ENCODE measurements at places on chromosomes 7 and 10. TPM values are rescaled to one million over a fixed set of nuclear protein-coding genes. Genes with fewer than 3 reads are reported as not detected.

The NRBF2 gene
- total RNA-seq: 23.9 TPM

The PTPRE gene
- total RNA-seq: 31.6 TPM

The ASB10 gene
- total RNA-seq: not detected

The SH2D4B gene
- not detected for total RNA-seq

The GNG11 gene
- not detected for total RNA-seq

The CALML3 gene
- not detected for total RNA-seq

The SDK1 gene
- 1.9 TPM for total RNA-seq

The GPC2 gene
- total RNA-seq: 5.3 TPM

- H3K4me3 ChIP-seq: no peak overlapping the region
- H3K36me3 ChIP-seq: peaks cover 39% of the 10 kb centered on the region
- H3K27ac ChIP-seq: no peak overlapping the region
- H3K27me3 ChIP-seq: no peaks in the 10 kb centered on the region
- H3K4me1 ChIP-seq: peaks cover 8% of the 10 kb centered on the region
Observed at GRCh38 chr10:26717476-26717875, 20.0 kb downstream of the PDSS1 start.

- H3K36me3 ChIP-seq: peaks cover 8% of the 10 kb centered on the region
- H3K4me3 ChIP-seq: no peak overlapping the region
- no peaks in the 10 kb centered on the region for H3K4me1 ChIP-seq
- H3K27me3 ChIP-seq: no peaks in the 10 kb centered on the region
- DNase-seq: no peak
Observed at GRCh38 chr7:2270495-2270894, 28.5 kb downstream of the NUDT1 start.

GRCh38 chr10:85919491-85920021, 447.0 kb downstream of the GRID1 start:
- no peaks in the 10 kb centered on the region for H3K4me1 ChIP-seq
- no peak overlapping the region for H3K4me3 ChIP-seq
- H3K36me3 ChIP-seq: no peaks in the 10 kb centered on the region

GRCh38 chr10:22770270-22770669, 55.9 kb upstream of the PIP4K2A start:
- H3K4me3 ChIP-seq: no peak overlapping the region
- DNase-seq: no peak
- H3K27ac ChIP-seq: no peak overlapping the region
- no peaks in the 10 kb centered on the region for H3K27me3 ChIP-seq
- H3K4me1 ChIP-seq: no peaks in the 10 kb centered on the region
- H3K36me3 ChIP-seq: peaks cover 2% of the 10 kb centered on the region

GRCh38 chr10:110363572-110364411, 59.1 kb upstream of the SMNDC1 start:
- DNase-seq: peak; percentile 69
- no peaks in the 10 kb centered on the region for H3K36me3 ChIP-seq
- peak overlapping the region; percentile 95 for H3K27ac ChIP-seq
- no peaks in the 10 kb centered on the region for H3K27me3 ChIP-seq
- H3K4me3 ChIP-seq: peak overlapping the region; percentile 69

- no peak for DNase-seq
- no peaks in the 10 kb centered on the region for H3K36me3 ChIP-seq
- H3K4me1 ChIP-seq: no peaks in the 10 kb centered on the region
- no peak overlapping the region for H3K27ac ChIP-seq
- no peak overlapping the region for H3K4me3 ChIP-seq
- no peaks in the 10 kb centered on the region for H3K27me3 ChIP-seq
Observed at GRCh38 chr7:17512181-17512675, 213.8 kb downstream of the AHR start.

DNA sequence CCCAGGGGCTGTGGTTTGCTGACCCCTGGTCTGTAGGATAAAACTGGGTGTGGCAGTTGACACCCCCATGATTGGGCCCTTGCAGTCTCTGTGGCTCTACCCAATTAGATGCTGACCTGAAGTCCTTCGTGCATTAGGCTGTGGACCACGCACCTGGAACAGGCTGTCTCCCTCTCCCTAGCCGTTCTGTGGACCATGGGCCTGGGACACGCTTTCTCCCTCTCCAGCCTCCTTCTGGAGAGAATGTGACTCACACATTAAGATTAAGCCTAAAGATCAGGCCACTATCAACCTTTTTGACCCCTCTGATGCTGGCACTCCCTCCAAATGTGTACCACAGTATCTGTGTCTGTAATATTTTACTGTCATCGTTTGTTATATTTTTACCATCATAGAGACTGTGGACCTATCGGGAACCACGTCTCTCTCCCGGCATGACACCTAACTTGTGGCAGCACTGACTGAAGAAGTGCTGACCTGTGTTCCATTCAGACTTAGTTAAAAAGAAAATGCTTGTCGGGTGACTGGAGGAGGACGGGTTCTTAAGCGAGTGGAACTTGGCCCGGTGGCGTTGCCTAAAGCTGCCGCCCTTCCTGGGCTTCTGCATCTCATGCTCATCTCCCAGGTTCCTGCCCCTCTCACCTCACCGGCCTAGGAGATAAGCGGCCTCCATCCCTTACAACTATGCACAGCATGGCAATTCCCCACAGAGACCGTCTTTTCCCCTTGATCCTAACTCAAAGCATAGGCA, 92.8 kb downstream of the WDR37 start:
- peaks cover 4% of the 10 kb centered on the region for H3K27me3 ChIP-seq
- no peak overlapping the region for H3K27ac ChIP-seq
- no peak overlapping the region for H3K4me3 ChIP-seq

GRCh38 chr7:157874208-157874816, 537.5 kb downstream of the DNAJB6 start:
- H3K36me3 ChIP-seq: no peaks in the 10 kb centered on the region
- H3K4me1 ChIP-seq: peaks cover 31% of the 10 kb centered on the region
- DNase-seq: no peak
- H3K27me3 ChIP-seq: peaks cover 2% of the 10 kb centered on the region
- peak overlapping the region; percentile 57 for H3K4me3 ChIP-seq

GRCh38 chr10:33684211-33684611, 349.7 kb upstream of the NRP1 start:
- H3K36me3 ChIP-seq: no peaks in the 10 kb centered on the region
- DNase-seq: no peak
- H3K27ac ChIP-seq: no peak overlapping the region
- no peak overlapping the region for H3K4me3 ChIP-seq
- no peaks in the 10 kb centered on the region for H3K4me1 ChIP-seq
- peaks cover 3% of the 10 kb centered on the region for H3K27me3 ChIP-seq

- H3K4me1 ChIP-seq: no peaks in the 10 kb centered on the region
- no peak overlapping the region for H3K27ac ChIP-seq
- no peaks in the 10 kb centered on the region for H3K27me3 ChIP-seq
- H3K4me3 ChIP-seq: no peak overlapping the region
- no peaks in the 10 kb centered on the region for H3K36me3 ChIP-seq
- no peak for DNase-seq
Observed at GRCh38 chr7:85483177-85483576, 296.3 kb upstream of the SEMA3D start.

- no peaks in the 10 kb centered on the region for H3K36me3 ChIP-seq
- peaks cover 4% of the 10 kb centered on the region for H3K4me1 ChIP-seq
- DNase-seq: no peak
- H3K4me3 ChIP-seq: no peak overlapping the region
Observed at GRCh38 chr7:11341285-11341944, 367.7 kb downstream of the PHF14 start.

DNA sequence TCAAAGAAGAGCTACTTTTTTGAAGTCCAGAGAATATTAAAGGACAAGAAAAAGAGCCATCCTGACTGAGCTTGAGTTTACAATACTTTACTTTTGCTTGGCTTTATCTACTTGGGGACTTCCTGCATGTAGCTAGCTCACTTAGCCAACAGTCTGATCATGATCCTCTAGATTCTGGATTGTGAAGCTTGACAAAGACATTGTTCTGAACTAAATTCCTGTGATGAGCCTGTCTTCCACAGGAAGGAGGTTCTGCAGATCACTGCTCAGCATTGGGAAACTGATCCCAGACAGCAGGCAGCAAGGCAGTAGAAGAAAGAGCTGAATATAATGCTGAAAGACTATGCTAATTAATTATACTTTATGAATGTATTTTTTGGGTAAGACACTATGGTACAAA, 296.4 kb downstream of the DGKB start:
- no peaks in the 10 kb centered on the region for H3K36me3 ChIP-seq
- H3K4me3 ChIP-seq: no peak overlapping the region

GRCh38 chr7:3106361-3106826, 62.7 kb upstream of the CARD11 start:
- H3K27ac ChIP-seq: peak overlapping the region; percentile 86
- H3K4me3 ChIP-seq: no peak overlapping the region
- peaks cover 14% of the 10 kb centered on the region for H3K36me3 ChIP-seq
- H3K4me1 ChIP-seq: peaks cover 90% of the 10 kb centered on the region

GRCh38 chr7:155972247-155972646, 160.0 kb upstream of the SHH start:
- H3K4me1 ChIP-seq: peaks cover 10% of the 10 kb centered on the region
- no peaks in the 10 kb centered on the region for H3K36me3 ChIP-seq
- H3K27ac ChIP-seq: no peak overlapping the region

- H3K36me3 ChIP-seq: peaks cover 17% of the 10 kb centered on the region
- no peaks in the 10 kb centered on the region for H3K27me3 ChIP-seq
- H3K4me3 ChIP-seq: no peak overlapping the region
- H3K27ac ChIP-seq: peak overlapping the region; percentile 34
- DNase-seq: no peak
Observed at GRCh38 chr10:35329520-35329919, 6.8 kb upstream of the CCNY start.

- peak overlapping the region; percentile 79 for H3K27ac ChIP-seq
- H3K27me3 ChIP-seq: no peaks in the 10 kb centered on the region
- H3K4me1 ChIP-seq: peaks cover 16% of the 10 kb centered on the region
- H3K4me3 ChIP-seq: peak overlapping the region; percentile 100
Observed at GRCh38 chr7:5525271-5526099, 101.9 kb upstream of the TNRC18 start.

GRCh38 chr10:17961551-17962422, 10.1 kb downstream of the SLC39A12 start:
- no peak overlapping the region for H3K27ac ChIP-seq
- H3K4me1 ChIP-seq: no peaks in the 10 kb centered on the region
- H3K4me3 ChIP-seq: no peak overlapping the region
- H3K27me3 ChIP-seq: no peaks in the 10 kb centered on the region
- DNase-seq: no peak
- H3K36me3 ChIP-seq: no peaks in the 10 kb centered on the region

- peak; percentile 61 for DNase-seq
- H3K36me3 ChIP-seq: no peaks in the 10 kb centered on the region
- peaks cover 3% of the 10 kb centered on the region for H3K4me1 ChIP-seq
- H3K4me3 ChIP-seq: no peak overlapping the region
Observed at GRCh38 chr7:44307301-44307900, 18.0 kb downstream of the CAMK2B start.

GRCh38 chr10:130555411-130555750, 419.2 kb downstream of the GLRX3 start:
- H3K36me3 ChIP-seq: no peaks in the 10 kb centered on the region
- no peak overlapping the region for H3K27ac ChIP-seq
- H3K4me3 ChIP-seq: no peak overlapping the region
- no peaks in the 10 kb centered on the region for H3K4me1 ChIP-seq
- no peak for DNase-seq

DNA sequence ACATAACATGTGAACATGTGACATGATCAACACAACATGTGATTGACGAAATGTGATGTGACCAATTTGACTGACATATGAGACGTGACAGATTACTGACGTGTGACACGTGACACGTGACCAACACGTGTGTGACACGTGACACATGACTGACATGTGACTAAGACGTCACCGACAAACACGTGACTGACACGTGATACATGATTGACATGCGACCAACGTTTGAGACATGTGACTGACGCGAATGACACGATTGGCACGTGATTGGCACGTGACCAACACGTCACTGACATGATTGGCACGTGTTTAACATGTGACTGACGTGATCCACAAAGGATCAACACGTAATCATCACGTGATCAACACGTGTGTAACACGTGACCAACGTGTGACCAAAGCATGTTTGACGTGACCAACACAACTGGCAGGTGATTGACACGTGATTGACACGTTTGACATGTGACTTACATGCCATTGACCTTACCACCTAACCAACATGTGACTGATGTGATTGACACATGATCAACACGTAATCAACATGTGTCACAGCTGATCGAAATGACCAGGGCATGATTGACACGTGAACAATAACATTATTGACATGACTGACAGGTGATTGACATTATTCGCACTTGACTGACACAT, 23.7 kb downstream of the CRPPA start:
- H3K4me1 ChIP-seq: no peaks in the 10 kb centered on the region
- no peak overlapping the region for H3K4me3 ChIP-seq
- H3K36me3 ChIP-seq: peaks cover 19% of the 10 kb centered on the region
- no peak for DNase-seq
- no peak overlapping the region for H3K27ac ChIP-seq

GRCh38 chr10:37812290-37812689, 45.1 kb downstream of the ZNF248 start:
- no peaks in the 10 kb centered on the region for H3K4me1 ChIP-seq
- no peaks in the 10 kb centered on the region for H3K27me3 ChIP-seq
- peaks cover 11% of the 10 kb centered on the region for H3K36me3 ChIP-seq
- no peak overlapping the region for H3K4me3 ChIP-seq

DNA sequence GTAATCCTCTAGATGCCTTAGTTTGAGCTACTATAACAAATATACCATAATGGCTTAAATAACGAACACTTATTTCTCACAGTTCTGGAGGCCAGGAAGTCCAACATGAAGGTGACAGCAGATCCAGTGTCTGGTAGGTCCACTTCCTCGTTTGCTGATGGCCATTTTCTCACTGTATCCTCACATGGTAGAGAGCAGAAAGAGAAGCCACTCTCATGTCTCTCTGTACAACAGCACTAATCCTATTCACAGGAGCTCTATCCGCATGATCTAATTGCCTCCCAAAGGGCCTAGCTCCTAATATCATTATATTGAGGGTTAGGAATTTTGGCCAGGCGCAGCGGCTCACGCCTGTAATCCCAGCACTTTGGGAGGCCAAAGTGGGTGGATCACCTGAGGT, 10.2 kb downstream of the HIBADH start:
- DNase-seq: no peak
- H3K27me3 ChIP-seq: no peaks in the 10 kb centered on the region
- peaks cover 12% of the 10 kb centered on the region for H3K36me3 ChIP-seq

- no peak overlapping the region for H3K27ac ChIP-seq
- no peak for DNase-seq
- H3K4me1 ChIP-seq: no peaks in the 10 kb centered on the region
- H3K27me3 ChIP-seq: no peaks in the 10 kb centered on the region
- no peak overlapping the region for H3K4me3 ChIP-seq
Observed at GRCh38 chr7:107108793-107109371, 59.9 kb upstream of the HBP1 start.

GRCh38 chr10:132868995-132869394, 73.4 kb downstream of the CFAP46 start:
- peak; percentile 1 for DNase-seq
- no peak overlapping the region for H3K4me3 ChIP-seq
- H3K4me1 ChIP-seq: no peaks in the 10 kb centered on the region
- H3K27me3 ChIP-seq: peaks cover 4% of the 10 kb centered on the region
- no peak overlapping the region for H3K27ac ChIP-seq
- no peaks in the 10 kb centered on the region for H3K36me3 ChIP-seq

- H3K27ac ChIP-seq: no peak overlapping the region
- H3K4me3 ChIP-seq: no peak overlapping the region
- DNase-seq: no peak
- no peaks in the 10 kb centered on the region for H3K36me3 ChIP-seq
- peaks cover 38% of the 10 kb centered on the region for H3K4me1 ChIP-seq
- no peaks in the 10 kb centered on the region for H3K27me3 ChIP-seq
Observed at GRCh38 chr7:101882595-101883564, 65.5 kb downstream of the CUX1 start.

GRCh38 chr7:96084881-96085553, 236.9 kb downstream of the SLC25A13 start:
- peaks cover 12% of the 10 kb centered on the region for H3K27me3 ChIP-seq
- no peak overlapping the region for H3K27ac ChIP-seq
- no peak for DNase-seq
- no peaks in the 10 kb centered on the region for H3K4me1 ChIP-seq
- H3K4me3 ChIP-seq: no peak overlapping the region
- H3K36me3 ChIP-seq: no peaks in the 10 kb centered on the region

Measured in activated CD4-positive, alpha-beta T cell treated with anti-CD3 and anti-CD28 coated beads for 36 hours (primary cell).